ENCODE measurements at places on chromosomes 4 and X.

GRCh38 chrX:11407331-11408108 lies 114.3 kb downstream of the AMELX start:
- DNase-seq, result no peak

- DNase-seq, result no peak
These were observed 119.0 kb upstream of the OR13H1 start for GRCh38 chrX:131424895-131425294.

GRCh38 chr4:53816561-53816960 lies 225.3 kb upstream of the LNX1 start:
- DNase-seq, result no peak

DNA sequence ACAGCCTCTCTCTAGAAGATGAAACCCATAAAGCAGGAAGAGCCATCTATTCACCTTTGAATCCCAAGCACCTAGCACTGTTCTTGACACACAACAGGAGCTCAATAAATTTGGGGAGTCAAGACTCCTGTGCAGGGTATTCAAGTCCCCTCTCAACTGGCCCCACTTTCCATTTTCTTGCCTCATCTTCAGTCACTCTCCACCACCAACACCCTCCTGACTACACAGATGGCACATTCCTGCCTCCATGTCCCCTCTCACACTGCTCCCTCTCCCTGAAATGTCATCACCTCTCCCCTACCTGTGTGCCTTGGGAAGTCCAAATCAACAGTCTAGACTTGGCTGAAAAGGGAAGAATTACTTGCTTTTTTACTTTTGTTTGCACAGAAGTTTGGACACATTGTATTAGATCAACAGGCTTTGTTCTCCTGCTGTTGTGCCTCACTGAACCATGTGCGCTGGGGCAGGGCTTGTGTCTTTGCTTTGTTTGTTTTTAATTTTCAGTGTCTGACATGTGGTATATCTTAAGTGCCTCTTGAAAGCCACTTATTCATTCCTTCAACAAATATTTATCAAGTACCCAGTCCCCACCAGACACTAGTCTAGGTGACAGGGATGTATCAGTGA lies 85.1 kb downstream of the APBB2 start:
- no peak for DNase-seq

DNA sequence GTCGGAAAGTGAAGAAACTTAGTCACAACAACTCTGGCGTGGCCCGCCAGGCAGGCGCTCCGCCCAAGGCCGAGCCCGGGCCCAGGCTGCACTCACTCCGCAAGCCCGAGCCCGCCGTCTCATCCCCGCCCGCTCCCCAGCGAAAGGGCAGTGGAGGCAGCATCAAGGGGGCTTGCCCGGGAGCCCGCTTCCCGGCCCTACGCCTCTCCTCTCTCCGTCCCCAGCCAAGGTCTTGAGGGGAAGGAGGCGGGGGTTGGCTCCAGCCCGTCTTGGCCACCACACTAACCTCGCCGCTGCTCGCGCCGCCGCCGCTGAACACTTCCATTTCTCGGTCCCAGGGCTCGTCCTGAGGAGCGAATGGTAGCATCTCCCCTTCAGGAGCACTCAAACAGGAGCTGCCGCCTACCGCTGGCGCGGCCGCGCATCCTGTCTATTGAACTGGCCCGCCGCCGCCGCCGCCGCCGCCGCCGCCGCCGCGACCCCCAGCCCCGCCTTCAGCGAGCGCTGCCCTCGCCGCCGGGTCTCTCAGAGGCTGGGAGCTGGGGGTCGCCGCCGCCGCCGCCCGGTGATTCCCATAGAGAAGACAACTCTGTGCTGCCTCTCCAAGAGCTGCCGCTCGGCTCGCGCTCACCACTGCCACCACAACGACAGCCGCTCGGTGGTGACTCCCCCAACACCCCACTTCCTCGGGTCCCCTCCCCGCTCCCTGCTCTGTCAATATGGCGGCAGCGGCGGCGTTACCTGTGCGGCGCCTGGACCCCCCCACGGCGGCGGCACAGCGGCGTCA lies at the start of gene RPS6KA6:
Gene RPS6KA6, minus strand, starts transcription at position 667 of the 787 bp plus-strand sequence. Its CDS starts 300 bp downstream, at position 367.
- DNase-seq, result no peak

DNA sequence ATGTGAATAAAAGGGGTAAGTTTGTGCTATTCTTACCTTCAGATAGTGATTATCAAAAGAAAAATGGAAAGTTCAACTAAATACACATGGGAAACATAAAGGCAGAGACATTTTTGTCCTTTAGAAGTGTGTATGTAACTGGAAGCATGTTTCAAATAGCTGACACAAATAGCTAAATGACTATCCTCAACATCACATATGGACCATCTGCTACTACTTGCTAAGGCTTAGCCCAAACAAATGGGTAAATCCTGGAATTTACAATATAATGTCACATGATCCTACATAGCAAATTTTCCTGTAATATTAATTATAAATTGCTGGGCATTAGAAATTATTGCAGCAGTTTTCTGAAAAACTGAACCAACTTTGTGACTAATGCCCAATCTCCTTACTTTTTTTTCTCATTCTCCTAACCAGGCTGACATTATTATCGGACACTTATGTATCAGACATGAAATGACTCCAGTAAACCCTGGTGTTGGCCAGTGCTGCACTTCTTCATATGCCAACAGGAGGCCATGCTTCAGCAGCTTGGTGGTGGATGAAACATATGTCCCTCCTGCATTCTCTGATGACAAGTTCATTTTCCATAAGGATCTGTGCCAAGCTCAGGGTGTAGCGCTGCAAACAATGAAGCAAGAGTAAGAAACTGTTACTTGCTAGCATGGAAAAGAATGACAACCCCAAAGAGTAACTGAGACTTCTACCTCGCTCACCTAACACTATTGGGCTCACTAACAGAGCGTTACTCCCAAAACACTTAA lies 16.1 kb downstream of the AFP start:
- DNase-seq, result no peak

- DNase-seq, result no peak
These were observed 80.6 kb downstream of the ATXN3L start for GRCh38 chrX:13239272-13239671.
